Trophoblast cell (in vitro differentiated cells and primary cell): ENCODE measurements at places on chromosomes 4 and X.

DNA sequence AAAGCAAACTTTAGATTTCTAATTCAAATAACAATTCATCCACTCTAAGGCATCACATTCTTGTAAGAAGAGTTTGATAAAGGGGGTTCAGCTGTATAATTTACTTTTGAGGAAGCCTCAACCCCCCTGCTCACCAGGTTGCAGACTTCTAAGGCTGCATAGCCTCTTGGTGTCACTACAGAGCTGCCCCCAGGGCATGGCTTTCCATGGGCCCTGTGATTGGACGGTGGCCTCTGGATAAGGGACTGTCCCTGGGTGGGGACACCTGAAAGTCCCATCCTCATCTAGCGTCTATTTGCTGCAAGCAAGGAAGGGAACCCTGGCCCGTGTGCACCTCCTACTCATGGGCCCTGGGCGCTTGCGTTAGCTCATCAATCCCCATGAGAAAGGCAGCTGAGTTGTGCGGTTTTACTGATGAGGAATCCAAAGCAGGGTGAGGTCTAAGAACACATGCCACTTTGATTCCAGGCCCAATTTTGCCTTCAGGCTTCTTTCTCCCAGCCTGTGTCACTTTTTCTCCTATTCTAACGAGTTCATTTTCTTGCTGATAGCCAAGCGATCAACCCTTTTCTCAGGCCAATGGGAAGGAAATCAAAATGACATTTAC lies 51.8 kb downstream of the SCML1 start:
- no peak for DNase-seq

DNA sequence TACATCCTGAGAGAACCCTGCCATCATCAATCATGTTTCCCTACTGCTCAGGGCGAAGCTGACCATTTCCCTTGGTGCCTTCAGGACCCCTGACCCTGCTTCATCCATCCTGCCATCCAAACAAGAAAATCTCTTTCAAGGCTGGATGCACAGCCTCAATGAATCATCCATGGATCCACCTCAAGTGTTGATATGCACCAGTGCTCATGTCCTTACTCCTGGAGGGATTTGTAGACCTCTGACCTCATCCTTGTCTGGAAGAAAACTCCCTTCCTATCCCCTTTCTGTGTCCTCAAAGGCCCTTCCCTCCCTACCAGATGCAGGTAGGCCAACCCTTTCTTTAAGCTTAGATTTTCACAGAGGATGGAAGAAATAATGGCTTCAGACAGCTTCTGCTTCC lies 24.6 kb downstream of the BEX3 start:
- DNase-seq: no peak

DNA sequence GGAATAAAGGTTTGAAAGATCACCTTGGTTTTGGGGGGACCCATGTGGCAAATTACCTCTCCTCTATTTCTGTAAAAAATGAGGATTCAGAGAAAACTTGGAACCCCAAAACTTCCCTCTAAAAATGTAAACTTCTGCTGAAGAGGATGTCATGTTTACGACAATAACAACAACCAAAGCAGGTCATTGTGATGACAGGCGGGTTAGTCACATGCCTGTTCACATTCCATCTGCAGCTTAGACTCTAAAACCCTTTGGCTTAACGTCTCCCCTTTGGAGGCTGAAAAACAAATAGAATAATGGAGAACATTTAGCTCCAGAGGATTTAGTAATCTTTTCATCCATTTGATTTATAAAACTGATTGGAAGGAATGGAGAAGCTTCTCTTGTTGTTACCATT lies 75.0 kb upstream of the FAM9C start:
- DNase-seq: peak; percentile 18

DNA sequence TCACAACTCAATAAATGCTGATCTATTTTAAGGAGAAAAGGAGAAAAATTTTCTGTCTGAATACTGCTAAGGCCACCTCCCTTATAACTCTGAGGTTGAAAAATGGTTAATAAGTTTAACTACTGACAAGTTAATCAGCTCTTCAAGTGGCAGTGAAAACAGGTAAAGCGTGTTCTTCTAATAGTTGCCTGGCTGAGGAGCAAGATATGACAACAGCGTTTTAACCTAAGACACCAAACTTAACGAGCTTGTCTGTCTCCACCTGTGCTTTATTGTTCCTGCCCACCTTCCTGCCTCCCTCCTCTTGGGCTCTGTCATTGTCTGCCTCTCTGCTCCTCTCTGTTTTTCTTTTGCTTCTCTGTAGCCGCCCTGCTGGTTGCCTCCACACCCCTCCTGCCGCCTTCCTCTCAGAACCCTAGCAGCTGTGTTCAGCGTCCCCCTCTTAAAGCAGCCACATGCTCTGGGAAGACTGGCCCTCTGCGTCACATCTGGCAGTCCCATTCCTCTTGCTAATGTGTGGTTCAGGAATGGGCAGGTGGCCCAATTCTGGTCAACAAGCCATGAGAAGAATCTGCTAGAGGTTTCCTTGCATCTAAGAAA lies 4.3 kb upstream of the TSPAN5 start:
- no peak for DNase-seq

DNA sequence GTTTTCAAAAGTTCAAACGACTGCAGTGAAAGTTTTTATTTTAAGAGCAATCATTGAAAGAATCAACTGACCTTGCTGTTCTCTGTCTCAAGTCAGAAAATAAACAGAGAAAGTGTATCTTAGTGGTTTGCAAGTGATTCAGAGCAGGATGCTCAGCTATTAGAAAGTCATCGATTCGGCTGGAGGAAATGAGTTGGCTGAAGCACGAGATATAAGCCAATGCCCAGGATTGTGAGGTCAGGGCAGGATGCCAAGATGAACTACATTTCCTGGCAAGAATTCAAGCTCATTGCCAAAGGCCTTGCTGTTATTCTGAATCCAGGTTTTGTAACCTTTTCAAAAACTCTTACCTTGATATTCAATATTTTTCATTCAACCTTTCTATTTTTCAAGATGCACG lies 541.4 kb upstream of the BOD1L1 start:
- no peak for DNase-seq

DNA sequence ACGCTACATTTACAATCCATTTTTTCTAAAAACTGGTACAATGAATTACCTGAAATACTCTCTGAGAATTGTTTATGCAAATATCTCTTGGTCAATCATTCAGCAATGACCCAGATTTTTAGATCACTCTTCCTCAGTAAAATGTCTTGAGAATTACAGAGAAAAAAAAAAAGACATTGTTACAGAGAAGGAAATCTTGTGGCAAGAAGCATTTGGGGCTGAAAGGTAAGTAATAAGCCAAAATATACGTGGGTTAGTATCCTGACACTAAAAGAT lies 19.6 kb upstream of the TET2 start:
- DNase-seq: no peak

GRCh38 chrX:68834371-68835103 lies 5.7 kb downstream of the EFNB1 start:
- DNase-seq: no peak

- DNase-seq: no peak
Observed at GRCh38 chrX:5176766-5177165, 1051.9 kb downstream of the NLGN4X start.

DNA sequence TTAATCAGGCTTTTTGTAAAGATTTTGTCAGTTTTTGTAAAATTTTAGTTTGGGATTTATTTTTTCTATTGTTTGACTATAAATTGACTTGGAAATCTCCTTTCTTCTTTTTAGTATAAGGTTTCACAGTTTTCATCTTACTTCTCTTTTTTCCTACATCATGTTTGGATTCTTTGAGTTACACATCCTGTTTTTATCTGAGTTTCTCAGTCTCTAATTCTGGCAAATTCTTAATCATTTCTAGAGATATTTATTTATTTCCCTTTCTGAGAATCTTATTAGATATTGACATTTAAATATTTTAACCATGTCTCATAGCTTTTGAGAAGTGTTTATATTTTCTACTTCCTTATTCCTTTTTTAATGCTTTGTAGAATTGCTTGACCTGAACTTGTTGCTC lies 20.7 kb downstream of the USP53 start:
- DNase-seq: no peak
